ENCODE measurements at places on chromosomes 13 and 19.

DNA sequence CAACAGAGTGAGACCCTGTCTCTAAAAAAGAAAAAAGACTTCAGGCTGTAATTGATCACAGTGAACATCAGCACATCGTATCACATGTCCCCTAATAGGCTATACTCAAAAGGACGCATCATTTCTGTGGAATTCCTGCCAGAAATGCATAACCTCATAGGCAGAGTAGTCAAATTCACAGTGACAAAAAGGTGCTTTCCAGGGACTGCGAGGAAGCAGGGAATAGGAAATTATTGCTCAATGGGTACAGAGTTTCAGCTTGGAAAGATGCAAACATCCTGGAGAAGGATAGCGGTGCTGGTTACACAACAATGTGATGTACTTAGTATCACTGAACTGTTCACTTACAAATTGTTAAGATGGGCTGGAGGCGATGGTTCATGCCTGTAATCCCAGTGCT, 41.1 kb upstream of the MRI1 start:
- no peaks in the 10 kb centered on the region for H3K36me3 ChIP-seq
- H3K4me3 ChIP-seq, result no peak overlapping the region
- H3K27ac ChIP-seq, result no peak overlapping the region
- H3K4me1 ChIP-seq, result peaks cover 9% of the 10 kb centered on the region
- DNase-seq, result no peak

GRCh38 chr13:112931028-112931934, 37.7 kb upstream of the MCF2L start:
- H3K36me3 ChIP-seq, result no peaks in the 10 kb centered on the region
- DNase-seq, result peak; percentile 59
- peak overlapping the region; percentile 59 for H3K27ac ChIP-seq

GRCh38 chr13:109672545-109672944, 113.8 kb downstream of the IRS2 start:
- H3K27me3 ChIP-seq, result peaks cover 1% of the 10 kb centered on the region
- H3K36me3 ChIP-seq, result no peaks in the 10 kb centered on the region
- H3K4me1 ChIP-seq, result no peaks in the 10 kb centered on the region
- no peak overlapping the region for H3K4me3 ChIP-seq
- no peak for DNase-seq

GRCh38 chr19:48676887-48677286, 4.1 kb upstream of the NTN5 start:
- H3K4me1 ChIP-seq, result peaks cover 28% of the 10 kb centered on the region
- DNase-seq, result no peak
- no peak overlapping the region for H3K4me3 ChIP-seq
- no peak overlapping the region for H3K27ac ChIP-seq
- peaks cover 22% of the 10 kb centered on the region for H3K27me3 ChIP-seq
- no peaks in the 10 kb centered on the region for H3K36me3 ChIP-seq

- H3K36me3 ChIP-seq, result no peaks in the 10 kb centered on the region
- no peak overlapping the region for H3K4me3 ChIP-seq
- no peaks in the 10 kb centered on the region for H3K4me1 ChIP-seq
- DNase-seq, result no peak
- H3K27ac ChIP-seq, result no peak overlapping the region
- no peaks in the 10 kb centered on the region for H3K27me3 ChIP-seq
Observed at GRCh38 chr13:77786695-77787287, 89.3 kb downstream of the SLAIN1 start.

Measured in HepG2 (cell line).